ENCODE measurements at places on chromosomes 4 and X. TPM values are rescaled to one million over a fixed set of nuclear protein-coding genes. Genes with fewer than 3 reads are reported as not detected.

DNA sequence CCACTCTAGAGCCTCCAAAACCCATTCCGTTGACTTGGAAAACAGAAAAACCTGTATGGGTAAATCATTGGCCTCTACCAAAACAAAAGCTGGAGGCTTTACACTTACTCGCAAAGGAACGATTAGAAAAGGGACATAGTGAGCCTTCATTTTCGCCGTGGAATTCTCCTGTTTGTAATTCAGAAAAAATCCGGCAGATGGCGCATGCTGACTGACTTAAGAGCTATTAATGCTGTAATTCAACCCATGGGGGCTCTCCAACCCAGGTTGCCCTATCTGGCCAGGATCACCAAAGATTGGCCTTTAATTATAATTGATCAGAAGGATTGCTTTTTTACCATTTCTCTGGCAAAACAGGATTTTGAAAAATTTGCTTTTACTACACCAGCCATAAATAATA is 60.8 kb downstream of the ZNF732 start:
- no peak for DNase-seq

DNA sequence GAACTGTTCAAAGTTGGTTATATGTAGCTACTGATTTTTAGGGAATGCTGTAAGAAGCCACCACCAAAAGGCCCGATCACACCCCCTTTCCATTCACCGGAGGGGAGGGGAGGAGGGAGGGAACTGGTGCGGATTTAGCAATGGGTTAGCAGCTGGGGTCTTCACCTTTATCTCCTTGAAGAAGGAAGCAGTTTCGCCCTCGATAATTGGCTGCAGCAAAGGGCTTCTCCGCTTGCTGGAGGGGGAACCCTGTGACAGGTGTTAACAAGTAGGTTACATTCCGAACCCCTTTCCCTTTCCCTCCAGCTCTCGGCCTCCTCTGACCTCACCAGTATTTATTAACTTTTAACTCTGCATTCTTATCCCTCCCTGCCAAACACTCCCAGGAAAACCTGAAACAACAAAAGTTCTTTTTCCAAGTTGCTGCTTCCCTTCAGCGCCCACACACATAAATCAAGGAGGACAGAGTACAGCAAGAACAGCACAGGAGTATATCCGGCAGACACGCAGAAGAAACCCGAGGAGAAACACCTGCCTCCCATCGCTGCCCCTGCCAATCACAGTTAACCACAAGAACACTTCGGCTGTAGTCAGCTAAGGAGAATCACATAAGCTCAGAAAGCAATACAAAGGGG is 39.8 kb upstream of the NAP1L5 start:
- DNase-seq: peak; percentile 54

DNA sequence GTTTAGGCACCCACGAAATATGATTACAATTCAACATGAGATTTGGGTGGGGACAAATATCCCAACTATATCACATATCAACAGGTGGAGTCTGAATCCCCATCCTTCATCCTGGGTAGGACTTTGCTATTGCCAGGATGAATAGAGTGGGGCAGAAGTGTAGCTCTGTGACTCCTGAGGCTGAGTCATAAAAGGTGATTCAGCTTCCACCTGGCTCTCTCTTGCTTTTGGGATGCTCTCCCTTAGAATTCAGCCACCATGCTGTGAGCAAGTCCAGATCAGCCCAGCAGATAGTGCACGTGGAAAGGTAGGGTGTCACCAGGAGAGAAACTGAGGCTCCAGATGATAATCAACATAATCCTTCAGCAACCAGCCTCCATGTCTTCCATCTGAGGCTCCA is 193.8 kb upstream of the BCOR start:
- DNase-seq: no peak

DNA sequence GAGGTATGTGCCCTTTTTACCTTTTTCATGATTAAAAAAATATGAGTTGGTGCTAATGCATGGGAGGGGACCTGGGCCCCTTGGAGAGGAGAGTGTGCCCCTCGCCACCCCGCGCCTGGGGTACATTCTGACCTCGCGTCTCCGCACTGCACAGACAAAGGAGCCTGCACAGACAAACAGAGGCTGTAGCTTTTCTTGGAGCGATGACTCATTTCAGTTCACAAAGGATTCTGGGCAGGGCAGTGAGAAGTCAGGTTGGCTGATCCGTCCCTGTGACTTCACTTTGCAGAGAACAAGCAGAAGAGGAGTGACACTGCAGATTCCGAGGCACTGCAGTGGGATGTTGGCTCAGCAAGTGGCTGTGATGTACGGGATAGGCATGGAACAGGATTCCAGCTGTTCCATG is 82.9 kb downstream of the STOX2 start:
- DNase-seq: peak; percentile 87

DCHS2 gene
- polyA plus RNA-seq: 1.2 TPM

DNA sequence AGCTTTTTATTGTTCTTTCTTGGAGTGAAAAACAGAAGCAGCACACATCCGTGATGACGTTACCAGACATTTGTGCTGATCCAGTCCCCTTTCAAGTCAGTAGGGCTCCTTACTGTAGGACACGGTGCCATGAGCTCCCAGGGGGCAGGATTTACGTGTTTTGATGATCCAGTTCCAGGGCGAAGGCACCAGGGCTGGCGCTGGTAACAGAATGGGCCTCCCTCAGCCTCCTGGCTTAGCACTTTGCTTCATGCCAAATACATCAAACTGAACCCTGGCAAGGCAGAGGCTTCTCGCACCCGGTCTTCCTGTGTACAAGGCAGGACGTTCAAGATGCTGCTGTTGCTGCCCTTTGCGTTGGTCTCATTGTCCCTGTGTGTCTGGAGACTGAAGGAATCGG is 66.6 kb upstream of the PSAPL1 start:
- DNase-seq: no peak

SMIM43 gene
- 0.25 TPM for polyA plus RNA-seq

DNA sequence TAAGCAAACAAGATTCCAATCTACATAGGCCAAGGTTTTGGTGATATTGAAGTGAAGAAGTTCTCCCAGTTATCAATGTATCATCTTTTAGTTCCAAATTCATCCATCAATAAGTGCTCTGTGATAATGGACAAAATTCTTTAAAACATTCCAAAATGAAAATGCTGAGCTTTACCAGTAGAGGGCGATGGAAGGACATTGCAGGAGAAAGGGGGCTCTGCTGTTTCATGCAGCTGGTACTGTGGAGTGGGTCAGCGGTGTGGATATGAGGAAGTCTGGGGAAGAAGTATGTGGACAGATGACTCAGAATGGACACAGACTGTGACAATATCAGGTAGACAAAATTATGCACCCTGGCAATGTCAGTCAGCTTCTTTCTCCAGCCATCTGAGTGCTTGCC is 46.6 kb upstream of the HS6ST2 start:
- no peak for DNase-seq

DNA sequence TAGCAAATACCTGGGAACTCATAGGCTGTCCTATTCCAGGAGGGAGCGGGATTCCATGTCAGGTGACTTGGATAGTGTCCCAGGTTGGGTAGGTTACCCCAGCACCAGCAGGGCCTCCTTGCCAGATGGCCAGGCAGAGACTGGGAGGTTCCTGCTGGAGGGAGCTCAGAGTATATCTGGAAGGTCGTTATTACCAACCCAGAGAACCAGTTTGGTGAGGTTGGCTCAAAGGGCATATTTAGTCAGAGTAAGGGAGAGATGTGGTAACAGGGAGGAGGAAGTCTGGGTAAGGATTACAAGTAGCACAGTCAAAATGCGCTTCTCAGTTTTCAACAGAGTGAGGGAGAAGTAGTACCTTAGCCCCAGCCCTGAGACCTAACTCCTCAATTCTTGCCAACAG is 53.3 kb upstream of the LNX1 start:
- DNase-seq: no peak

DNA sequence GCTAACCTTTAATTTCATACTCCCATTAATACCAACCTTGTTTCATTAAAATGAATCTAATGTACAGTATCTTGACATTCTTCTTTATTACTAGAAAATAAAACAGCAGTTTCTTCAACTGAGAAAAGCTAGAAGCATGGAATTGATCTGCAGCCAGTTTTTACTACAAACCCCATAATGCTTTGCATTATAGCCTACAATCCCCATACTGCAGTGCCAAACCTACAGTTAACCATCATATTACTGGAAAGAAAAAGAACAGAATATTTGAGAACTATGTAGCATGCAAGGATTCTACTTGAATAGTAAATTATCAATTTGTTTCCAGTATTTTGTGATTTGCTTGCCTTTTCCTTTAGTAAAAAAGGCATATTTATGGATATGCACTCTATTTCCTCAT is 3.2 kb upstream of the IL1RAPL1 start:
- no peak for DNase-seq

- DNase-seq: no peak
Observed at GRCh38 chrX:1411326-1411725, 19.4 kb upstream of the SLC25A6 start.

DNA sequence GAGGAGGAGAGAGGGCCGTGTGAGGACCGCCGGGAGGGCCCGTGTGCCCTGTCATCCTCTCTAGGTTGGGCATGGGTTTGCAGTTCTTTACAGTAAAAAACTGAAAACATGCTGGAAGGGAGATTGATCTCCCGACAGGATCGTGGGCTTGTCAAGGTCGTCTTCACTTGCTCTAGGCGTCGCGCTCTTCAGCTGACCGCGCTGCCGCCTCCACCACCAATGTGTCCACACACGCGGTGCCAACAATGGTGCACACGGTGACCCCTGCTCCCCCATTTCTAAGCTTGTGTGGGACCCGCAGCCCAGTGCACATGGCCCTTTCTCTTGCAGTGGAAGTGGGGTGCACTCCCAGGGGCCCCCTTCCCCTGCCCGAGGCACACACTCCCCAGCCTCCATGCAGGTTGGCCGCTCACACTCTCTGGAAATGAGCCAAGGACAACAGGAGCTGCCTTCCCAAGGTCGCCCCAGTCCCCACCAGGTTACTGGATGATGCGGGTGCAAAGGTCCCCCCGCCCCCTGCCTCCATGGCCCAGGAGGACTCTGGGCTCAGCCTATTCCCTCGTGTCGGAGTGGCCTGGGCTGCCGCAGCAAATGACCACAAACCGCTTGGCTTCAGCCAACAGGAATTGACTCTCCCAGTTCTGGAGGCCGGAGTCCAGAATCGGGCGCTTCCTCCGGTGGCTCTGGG is 1.7 kb upstream of the ZFP92 start:
- no peak for DNase-seq

GRCh38 chr4:156734965-156735895 is 236.4 kb downstream of the PDGFC start:
- DNase-seq: no peak

SH3RF1 gene
- polyA plus RNA-seq: 7.7 TPM

FGA gene
- polyA plus RNA-seq: 9.4 TPM

DNA sequence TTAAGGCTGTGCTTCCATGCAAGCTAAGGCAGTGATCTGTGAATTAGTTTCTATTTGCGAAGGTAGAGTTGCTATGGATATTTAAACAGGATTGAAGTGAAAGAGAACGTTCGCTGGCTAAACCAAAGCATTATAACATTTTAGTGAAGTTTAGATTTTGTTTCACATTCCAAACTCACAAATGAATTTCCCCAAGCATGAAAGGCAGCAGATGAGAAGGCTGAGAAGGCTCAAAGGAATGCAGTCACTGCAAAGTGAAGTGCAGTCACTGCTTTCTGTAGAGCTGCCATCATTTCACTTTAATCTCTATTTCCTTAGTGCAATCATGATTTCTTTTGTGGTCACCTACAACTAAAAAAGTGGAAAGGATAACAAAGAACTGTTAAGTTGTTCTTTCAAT is 334.7 kb upstream of the NR3C2 start:
- no peak for DNase-seq

DNA sequence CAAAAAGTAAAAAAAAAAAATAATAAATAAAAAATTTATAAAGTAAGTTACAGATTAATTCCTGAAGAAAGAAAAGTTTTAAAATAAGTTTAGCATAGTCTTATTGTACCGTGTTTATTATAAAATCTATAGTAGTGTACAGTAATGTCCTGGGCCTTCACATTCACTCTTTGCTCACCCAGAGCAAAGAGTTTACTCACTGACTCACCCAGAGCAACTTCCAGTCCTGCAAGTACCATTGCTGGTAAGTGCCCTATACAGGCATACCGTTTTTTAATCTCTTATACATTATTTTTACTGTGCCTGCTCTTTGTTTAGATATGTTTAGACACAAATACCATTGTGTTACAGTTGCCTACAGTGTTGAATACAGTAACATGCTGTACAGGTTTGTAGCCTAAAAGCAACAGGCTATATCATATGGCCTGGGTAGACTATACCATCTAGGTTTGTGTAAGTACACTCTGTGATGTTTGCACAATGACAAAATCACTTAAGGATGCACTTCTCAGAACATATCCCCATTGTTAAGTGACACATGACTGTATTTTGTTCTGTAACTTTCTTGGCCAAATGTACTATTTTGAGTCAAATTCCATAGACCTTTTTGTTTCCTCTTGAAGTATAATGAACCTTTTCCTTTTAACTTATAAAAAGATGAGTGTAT is 199.0 kb upstream of the NUDT6 start:
- no peak for DNase-seq

DNA sequence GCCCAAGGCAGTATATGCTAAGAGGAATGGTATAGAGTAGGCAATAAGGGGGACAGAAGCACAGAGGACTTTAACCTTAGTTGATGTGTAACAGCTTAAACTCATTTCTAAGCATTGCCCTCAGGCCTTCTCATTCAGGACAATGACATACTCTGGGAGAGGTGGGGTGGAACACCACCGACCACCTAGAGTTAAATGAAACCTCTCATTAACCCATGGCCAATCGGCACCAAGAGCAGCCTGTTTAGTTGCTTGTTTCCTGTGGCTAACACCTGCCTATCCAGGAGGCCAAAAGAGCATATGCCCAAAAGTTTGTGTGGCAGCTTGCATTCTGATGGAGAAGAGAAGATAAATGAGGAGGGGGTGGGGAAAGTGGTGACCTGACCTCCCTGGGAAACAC is 88.7 kb upstream of the PLAC1 start:
- DNase-seq: no peak

DNA sequence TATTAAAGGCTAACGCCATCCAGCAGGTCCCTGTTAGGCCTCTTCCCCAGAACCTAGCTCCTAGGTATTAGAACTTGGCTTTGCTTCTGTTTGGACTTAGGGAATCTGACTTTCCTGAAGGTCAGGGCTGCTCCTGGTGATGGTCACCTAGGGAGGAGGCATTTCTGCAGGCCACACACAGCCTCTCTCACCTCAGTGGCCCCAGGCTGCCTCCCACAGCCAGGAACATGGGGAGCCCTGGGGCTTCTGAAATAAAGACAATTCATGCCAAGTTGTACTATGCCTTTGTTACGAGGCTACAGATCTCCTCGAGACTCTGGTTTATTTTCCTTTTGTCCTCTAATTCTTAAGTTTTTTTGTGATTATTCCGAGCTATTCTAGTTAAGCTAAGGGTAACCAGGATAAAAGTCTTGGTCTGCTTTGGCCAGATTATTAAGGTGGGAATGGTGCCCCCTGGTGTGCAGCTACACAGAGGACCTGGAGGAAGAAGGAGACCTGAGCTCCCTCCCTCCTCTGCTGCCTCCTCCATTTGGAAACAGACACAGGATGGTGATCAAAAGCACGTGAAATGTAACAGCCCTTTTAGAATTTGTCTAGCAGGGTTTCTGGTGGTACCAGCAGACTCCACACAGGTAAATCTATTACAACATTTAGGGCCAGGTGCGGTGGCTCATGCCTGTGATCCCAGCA is 131.0 kb downstream of the DCLK2 start:
- DNase-seq: no peak

All from urinary bladder (tissue), 4 donors.